GDM1 (cell line): ENCODE measurements at places on chromosomes 7 and 10.
A peak's percentile ranks its signal among the peaks of the same experiment; 100 is the strongest.

- no peak for DNase-seq
Measured at GRCh38 chr10:27245836-27246235, 5.2 kb upstream of the ACBD5 start.

GRCh38 chr7:1679326-1679965 is 9.4 kb downstream of the ELFN1 start:
- DNase-seq, result no peak

- DNase-seq, result no peak
Measured at GRCh38 chr10:122419876-122420623, 34.4 kb upstream of the ARMS2 start.

DNA sequence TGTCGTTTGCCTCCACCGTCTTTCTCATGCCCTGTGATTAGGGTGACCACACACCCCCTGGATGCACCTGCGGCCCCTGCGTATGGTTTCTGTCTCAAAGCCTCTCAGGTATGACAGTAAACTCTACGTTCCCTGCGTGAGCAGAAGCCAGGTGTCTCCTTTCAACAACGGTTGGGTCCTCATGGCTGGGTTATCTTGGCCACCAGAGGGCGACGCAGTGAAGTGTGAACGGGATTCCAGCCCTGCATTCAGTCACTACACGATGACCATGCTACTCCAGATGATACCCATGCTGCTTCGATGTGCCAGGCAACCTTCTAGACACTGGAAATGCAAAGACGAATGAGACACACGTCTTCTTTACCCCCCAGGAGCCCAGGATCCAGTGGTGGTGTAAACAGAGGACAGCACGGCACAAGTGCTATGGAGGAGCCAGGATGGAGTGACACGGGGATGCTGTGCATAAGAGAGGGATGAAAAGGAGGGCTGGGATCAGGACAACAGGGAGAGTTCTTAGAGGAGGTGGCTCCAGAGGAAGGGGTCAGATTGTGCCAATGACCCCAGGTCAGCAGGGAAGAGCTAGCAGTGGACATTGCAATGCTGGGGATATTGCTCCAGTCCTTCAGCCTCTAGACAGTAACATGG is 228.1 kb upstream of the PFKP start:
- DNase-seq, result peak; percentile 34

DNA sequence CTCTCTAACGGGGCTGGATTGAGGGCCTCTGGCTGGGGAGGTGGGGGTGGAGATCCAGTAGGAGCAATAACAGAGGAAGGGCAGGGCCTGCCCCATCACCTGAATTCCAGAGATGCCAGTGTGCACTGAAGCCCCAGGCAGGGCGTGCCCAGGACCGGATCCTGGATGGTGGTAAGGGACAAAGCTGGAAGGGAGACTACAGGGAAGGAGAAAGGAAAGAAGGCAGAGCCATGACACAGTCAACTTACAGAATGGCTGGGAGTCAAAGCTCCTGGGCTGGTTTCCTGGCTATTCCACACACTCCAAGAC is 666 bp downstream of the TMEM139 start:
- DNase-seq, result no peak
